ENCODE measurements at places on chromosomes 2 and 18.
A peak's percentile ranks its signal among the peaks of the same experiment; 100 is the strongest.

- no peak for DNase-seq
Observed at GRCh38 chr18:693466-694187, 18.8 kb downstream of the ENOSF1 start.

DNA sequence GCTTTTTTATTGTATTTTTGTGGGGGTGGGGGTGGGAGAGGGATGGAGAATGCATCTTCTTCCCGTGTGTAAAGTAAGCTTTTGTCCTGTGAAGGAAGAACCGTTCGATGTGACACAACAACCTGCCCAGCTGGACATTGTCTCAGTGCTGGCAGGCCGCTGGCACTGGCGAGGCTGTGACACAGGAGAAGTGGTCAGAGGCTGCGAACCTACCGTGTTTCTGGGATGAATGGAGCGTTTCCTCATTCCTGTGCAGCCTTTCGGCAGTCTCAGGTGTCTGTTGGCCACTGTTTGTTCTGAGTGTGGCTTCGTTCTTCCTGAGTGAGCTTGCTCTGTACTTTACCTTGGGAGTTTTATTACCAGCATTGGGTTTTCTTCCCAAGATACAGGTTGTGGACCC is 8.0 kb downstream of the RAMP1 start:
- DNase-seq: no peak

GRCh38 chr2:130162968-130163367 is 18.1 kb upstream of the CCDC74B start:
- no peak for DNase-seq

GRCh38 chr2:234427081-234428061 is 69.5 kb downstream of the ARL4C start:
- peak; percentile 88 for DNase-seq

GRCh38 chr2:32741575-32741974 is 113.7 kb downstream of the TTC27 start:
- DNase-seq: no peak

DNA sequence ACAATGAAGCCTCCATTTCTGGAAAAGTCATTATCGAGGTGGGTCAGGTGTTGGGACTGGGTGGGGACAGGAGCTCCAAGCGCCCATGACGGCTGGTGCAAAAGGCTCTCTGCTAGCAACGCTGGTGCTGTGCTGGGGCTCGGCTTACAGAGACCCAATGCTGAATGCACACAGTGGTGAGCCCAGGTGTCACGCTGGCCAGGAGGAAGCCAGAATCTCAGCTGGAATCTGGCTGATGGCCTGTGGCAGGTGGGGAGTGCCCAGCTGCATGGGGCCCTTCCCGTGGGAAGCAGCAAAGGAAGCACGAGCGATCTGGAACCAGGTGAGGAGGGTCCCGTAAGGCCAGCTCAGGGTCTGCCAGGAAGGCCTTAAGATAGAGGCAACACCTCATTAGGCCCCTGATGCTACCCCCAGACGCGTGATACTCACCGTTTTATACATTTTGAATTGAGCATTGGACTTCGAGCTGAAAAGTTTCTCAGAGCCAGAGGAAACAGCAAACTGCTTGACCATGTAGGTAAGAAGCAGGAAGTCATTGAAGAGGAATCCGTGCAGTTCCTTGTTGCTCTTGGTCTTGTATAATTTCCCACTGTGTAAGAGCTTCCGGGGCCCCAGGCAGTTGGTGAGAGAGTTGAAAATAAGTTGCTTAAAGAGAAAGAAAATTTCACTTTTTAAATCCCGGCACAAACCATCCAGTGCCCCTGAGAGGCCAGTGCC is 34.7 kb downstream of the FAM228A start:
- no peak for DNase-seq

DNA sequence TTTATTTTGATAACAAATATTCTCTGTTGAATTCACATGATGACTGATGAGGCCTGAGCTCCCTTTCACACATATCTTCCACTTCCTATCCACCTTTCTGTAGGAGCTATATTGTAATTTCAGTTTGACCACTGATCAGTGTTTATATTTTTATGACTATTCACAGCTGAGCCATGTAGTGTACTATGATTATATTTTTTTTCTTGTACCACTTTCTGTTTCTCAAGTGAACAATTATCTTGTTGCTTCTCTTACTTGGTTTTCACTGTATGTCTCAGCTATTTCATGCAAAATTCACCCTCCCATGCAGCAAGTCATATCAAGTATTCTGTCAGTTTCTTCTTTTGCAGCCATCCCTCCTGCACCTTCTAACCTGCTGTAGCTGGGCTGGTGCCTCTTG is 78.4 kb downstream of the TMEM247 start:
- DNase-seq: no peak

- DNase-seq: no peak
Observed at GRCh38 chr18:47881752-47882455, 48.6 kb downstream of the SMAD2 start.

DNA sequence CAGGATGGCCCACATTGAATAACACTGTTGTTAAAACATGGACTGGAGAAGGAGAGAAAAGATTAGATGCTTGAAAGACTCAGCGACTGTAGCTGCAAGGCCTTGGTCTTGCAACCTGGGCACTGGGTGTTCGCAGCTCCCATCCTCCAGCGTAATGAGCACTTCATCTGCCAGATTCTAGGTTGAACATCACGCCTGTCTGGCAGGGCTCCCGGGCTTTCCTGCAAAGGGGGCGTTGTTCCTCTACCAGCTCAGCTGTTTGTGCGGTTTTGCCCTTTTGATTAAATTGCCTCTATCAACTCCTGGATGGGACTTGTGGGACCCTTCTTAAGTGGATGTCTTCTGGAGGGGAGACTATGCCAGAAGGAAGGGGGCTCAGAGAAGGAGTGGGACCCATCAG is 215.4 kb downstream of the KLHL29 start:
- DNase-seq: no peak
